ENCODE measurements at places on chromosomes 7 and 10.

DNA sequence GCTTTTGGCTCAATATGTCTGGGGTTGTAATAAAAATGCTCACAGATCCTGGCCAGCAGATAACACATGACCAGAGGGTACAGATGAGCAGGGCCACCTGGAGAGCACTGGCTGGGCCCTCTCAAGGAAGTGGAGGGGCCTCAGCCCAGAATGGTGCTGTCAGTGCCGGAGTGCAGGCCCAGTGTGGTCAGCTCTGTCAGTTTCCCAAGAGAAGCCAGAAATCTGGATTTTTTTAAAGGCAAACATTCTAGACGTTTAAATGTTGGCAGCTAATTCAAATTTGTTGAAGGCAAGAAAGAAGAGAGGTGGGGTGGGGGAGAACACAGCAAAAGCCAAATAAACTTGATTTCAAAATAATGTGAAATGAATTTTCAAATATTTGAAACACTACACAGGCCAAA is 2.0 kb downstream of the C10orf105 start:
- DNase-seq, result no peak

GRCh38 chr10:21387868-21388267 is 137.6 kb downstream of the SKIDA1 start:
- DNase-seq, result no peak

DNA sequence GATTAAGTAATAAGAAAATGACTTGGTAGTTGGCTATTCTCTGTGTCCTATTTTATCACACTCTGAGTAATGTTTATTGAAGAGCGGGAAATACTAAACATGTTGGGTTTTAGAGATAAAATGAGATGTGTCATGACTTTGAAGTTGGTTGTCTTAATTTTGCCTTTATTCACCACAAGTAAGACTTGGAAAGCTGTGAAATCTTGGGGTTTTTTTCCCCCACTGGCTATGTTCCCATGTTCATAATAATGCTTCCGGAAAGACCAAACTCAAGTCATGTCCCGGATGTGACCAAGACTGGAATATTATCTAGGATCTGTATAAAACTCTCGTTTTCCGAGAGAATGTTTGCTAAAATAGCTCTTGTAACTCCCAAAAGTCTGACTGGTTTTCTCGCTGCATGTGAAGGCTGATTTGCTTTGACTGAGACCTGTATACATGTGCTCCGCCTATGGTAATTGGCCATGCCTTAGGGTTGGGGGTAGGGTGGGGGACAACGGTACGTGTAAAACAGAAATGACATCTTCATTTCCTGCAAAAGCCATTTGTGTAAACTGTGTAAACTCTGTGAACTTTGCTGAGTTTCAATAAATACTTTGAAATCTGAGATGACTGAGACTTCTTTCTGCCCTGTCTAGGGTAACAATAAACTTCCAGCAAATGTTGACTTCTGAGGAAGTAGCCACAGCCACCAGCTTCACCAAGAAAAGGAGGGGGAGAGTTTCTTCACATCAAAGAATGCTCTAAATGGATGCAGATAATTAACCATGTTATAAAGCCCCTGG is 169.6 kb downstream of the ZNF365 start:
- no peak for DNase-seq

- no peak for DNase-seq
Observed at GRCh38 chr7:31309407-31309806, 31.1 kb downstream of the NEUROD6 start.

GRCh38 chr10:70899096-70899495 is 10.7 kb upstream of the PCBD1 start:
- DNase-seq, result no peak

- DNase-seq, result no peak
Observed at GRCh38 chr10:133026171-133026570, 61.6 kb upstream of the ADGRA1 start.

- no peak for DNase-seq
Observed at GRCh38 chr7:78178319-78178718, 379.7 kb downstream of the PHTF2 start.

- no peak for DNase-seq
Observed at GRCh38 chr7:137209151-137209817, 134.2 kb downstream of the PTN start.

- DNase-seq, result no peak
Observed at GRCh38 chr7:142158736-142159496, 47.4 kb downstream of the MGAM2 start.

DNA sequence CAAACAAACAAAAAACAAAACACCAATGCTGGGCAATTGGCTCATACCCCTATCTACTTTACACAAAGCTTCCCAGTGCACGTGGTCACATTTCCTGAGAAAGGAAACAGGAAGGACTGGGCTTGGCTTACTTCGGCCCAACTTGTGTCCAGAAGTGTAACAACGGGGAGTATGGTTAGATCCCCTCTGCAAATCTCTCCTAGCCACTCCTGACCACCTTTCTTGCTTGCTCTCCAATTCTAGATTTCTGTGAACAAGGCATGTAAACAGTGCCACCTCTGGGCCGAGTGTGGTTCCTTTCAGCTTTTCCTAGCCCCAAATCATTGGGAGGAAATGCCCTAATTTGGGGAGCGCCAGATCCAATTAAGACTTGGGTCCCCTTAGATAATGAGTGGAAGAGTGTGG is 21.0 kb upstream of the FRAT2 start:
- DNase-seq, result no peak

Data from brain microvascular endothelial cell (primary cell).